Right cardiac atrium (tissue), 5 donors: ENCODE measurements at places on chromosomes 4 and X. TPM values are rescaled to one million over a fixed set of nuclear protein-coding genes. Genes with fewer than 3 reads are reported as not detected.

OPHN1 gene
- 5.2 TPM for total RNA-seq

TRO gene
- 6.1 TPM for total RNA-seq

TLL1 gene
- total RNA-seq: 3.3 TPM

VEGFC gene
- 4.2 TPM for total RNA-seq

EGFL6 gene
- not detected for total RNA-seq
